ENCODE measurements at places on chromosomes 2 and 18.

DNA sequence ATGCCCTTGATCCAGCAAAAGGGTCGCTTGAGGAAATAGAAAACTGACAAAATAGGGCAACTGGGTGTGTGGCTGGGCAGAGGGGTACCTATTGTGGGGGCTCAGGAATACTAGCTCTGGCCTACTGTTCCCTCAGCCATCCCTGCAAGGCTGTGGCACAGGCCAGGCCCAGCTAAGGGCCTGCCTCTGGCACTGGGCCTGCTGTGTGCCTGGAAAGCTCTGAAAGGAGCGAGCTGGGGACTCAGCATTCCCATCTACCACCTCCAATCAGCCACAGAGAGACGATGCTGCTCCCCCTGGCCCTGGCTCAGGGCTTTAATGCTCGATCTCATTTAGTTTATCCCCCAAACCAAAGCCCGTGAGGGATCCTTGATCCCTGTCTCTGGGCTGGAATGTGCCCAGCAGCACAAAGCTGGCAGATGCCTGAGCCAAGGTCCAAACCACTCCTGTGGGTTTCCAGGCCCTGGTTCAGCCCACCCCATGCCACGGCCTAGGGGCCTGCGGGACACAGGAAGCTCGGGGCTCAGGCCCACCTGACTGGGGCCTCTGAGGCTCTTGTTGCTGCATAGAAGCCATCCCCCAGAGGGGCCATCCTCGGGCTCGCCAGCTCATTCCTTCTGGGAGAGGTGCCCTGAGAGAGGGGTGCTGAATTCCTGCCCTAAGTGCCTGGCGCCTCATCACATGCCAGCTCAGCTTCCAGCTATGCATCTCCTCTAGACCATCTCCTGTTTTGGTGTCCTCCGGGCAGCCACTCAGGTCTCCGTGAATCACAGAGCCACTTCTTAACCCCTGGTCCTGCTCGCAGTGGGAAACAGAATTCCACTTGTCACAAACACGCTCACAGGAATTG lies 43.0 kb upstream of the KCNF1 start:
- no peak for ATAC-seq

DNA sequence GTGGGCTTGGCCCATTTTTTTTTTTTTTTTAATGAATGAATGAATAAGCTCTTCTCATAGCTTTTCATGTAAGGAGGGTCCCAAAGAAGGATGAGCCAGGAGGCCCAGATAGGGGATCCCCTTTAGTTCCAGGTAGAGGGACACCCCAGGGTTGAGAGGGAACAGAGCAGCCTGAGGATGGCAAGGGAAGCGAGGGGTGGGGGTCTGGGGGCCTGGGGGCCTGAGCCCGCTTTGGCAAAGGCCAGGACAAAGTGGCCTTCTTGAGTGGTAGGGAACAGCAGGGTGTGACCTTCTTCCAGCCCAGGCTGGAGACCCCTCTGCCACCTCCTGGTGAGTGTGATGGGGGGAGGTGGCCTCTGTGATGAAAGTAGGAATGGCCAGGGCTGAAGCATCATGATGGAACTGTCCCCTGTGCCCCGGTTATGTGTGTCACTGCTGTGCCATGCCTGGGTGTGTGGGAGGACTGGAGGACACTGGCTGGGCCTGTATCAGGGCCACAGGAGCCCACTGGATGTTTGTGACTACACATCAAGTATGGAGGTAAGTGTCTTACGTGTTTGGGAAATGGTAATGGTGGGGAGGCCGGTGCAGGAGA lies 263.5 kb upstream of the HDAC4 start:
- no peak for ATAC-seq

- ATAC-seq: no peak
These were observed 153.3 kb downstream of the METTL4 start for GRCh38 chr18:2417861-2418610.

DNA sequence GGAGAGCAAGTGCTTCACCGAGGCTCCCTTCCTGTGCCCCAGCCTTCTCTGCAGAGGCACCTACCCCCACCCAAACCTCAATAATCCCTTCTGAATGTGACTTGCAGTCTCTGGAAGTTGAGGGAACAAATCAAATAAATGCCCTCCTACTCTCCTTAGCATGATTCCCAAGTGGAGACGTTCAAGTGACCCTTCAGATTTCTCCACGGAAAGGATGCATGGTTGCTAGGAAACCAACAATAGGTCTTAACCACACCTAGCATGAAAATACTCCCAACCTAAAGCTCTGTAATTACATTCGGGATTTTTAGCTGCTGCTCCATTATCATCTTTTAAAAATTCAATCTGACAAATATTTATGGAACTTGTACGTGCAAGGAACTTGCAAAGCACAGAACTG lies 50.2 kb upstream of the CABLES1 start:
- no peak for ATAC-seq

- ATAC-seq: no peak
These were observed 19.8 kb downstream of the CREG2 start for GRCh38 chr2:101367508-101367907.

DNA sequence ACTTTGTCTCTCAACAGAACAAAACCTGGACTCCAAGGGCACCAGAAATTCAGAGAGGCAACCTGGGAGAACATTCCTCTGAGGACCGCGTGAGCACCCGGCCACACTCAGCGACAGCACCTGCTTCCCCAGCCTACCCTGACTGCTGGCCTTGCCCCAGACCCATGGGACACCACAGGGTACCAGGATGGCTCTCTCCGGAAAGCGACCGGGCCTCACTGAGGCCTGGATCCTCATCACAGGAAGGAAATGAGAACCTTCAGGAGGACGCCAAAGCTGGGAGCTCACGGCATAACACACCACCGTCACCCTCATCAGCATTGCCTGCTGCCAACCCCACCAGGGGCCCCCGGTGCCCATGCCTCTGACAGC lies 38.9 kb downstream of the HS6ST1 start:
- no peak for ATAC-seq

- no peak for ATAC-seq
These were observed 42.2 kb downstream of the ARID5A start for GRCh38 chr2:96578731-96579130.

DNA sequence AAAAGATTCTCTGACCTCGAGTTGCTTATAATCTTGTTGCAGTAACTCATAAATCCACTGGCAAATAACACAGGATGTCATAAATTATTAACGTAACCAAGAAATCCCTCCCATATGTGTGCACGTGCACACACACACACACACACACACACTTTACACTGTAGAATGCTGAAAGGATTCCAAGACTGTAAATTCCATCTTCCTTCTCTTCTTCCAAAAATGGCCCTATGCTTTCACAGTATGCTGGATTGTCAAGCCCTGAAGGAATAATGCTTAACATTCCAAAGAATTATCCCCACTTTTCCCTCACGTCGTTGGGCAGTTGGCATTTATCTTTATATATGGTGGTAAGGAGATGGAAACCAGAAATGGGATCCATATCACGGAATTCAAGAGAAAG lies 117.5 kb upstream of the CRIM1 start:
- no peak for ATAC-seq

DNA sequence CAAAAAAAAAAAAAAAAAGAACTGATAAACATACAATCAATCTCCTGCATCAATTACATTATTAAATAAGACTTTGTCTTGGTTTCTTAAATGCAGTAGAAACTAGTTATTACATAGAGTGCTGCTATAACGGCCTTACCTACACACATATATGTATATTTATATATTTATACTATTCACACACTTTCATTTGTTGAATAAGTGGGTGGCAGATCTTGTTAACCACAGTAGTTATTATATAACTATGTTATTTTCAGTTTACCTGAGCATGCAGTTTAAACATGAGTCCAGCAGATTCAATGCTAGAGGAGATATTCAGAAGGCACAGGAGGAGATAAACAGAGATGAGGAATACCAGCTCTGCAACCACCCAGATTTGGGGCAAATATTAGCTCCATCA lies 81.5 kb upstream of the CD226 start:
- no peak for ATAC-seq

DNA sequence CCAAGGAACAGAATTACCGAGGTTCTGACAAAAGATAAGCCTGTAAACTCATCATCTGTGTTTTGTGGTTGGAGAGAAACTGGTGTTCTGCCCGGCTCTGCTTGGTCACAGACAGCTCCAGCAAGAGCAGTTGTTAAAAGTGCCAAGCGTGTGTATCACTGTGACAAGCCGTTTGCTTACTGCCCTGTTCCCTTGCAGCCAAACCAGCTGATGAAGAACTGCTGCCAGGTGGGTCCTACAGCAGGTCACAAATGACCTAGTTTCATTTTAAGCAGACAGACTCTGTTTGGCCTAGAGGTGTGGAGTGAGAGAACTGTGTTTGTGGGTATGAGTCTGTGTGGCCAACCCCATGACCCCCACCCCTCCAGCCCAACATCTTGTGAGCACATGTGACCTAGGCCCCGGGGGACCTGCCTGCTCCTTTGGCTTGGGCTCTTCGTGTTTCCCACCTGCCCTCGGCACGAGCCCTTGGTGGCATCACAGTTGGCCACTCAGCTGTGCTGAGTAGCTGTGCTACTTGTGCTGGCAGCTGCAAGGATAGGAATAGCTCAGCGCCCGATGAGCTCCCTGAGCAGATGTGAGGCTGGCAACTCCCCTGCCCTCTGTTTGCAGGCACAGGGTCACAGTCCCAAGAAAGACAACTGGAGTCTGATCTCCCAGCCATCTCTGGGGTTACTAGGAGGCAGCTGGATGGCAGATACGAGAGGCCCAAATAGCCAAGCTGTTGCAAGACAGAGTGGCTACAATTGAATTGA lies 9.7 kb downstream of the OXER1 start:
- peak; percentile 51 for ATAC-seq

Data from activated CD4-positive, CD25-positive, alpha-beta regulatory T cell treated with anti-CD3 and anti-CD28 coated beads, Interleukin-2, amount 50 U/mL, for 24 hours (primary cell).